NCI-H510A treated with DMSO at 0.1 percent for 48 hours (cell line): ENCODE measurements at places on chromosomes 1 and 21.

- no peak for DNase-seq
These were observed 21.6 kb downstream of the NSUN4 start for GRCh38 chr1:46362158-46362557.

DNA sequence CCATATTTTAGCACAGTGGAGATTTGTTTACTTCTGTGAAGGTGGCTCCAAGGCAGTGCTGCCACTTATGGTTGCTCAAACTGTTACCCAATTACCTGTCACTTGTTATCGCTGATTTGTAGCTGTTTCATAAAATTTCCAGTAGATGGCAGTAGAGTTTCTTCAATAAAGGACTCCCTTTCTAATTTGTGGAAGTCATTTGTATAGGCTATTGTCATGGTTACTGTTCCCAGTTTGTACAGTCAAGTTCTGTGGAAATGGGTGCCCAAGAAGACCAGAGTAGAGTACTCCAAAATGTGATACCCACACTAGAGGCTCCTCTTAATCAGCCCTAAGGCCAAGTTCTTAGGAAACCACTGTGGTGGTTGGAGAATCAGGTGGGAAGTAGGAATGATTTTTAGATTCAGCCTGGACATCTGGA lies 186.1 kb downstream of the CLEC20A start:
- peak; percentile 90 for DNase-seq

- peak; percentile 36 for DNase-seq
These were observed 671 bp upstream of the PYGO2 start for GRCh38 chr1:154962156-154962749.

- DNase-seq, result peak; percentile 42
These were observed 6.9 kb downstream of the ANKRD35 start for GRCh38 chr1:145878724-145879123.

DNA sequence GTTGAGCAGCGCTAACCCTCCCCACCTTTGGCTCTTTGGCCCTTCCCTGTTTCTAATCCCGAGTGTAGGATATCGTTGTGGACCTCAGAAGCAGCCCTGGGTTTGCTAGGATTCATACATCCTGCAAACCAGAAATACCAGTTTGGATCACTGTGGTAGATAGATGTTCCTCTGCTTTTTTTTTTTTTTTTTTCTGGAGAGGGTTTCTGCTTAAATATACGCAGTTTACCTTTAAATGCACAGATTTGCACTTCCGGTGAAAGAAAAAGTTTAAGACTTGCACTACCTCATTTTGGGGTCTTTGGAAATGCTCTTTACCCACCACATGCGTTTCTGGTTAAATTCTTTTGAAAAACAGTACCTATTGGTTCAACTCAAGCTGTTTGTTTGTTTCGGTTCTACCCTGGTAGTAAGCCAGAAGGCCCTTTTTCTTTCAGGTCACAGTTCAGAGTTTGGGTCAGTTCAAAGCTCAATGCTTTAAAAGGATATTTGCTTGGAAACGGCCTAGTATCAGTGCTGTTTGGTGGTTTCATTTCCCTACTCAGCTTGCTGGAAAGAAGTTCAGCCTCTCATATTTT lies 908 bp downstream of the DDI2 start:
- peak; percentile 85 for DNase-seq

GRCh38 chr1:107702946-107703571 lies 261.9 kb downstream of the VAV3 start:
- DNase-seq, result no peak

GRCh38 chr1:111734426-111734825 lies 4.8 kb downstream of the INKA2 start:
- no peak for DNase-seq

GRCh38 chr1:13921190-13921589 lies 221.2 kb downstream of the PRDM2 start:
- no peak for DNase-seq

GRCh38 chr1:214588963-214589597 lies 13.9 kb upstream of the CENPF start:
- no peak for DNase-seq

DNA sequence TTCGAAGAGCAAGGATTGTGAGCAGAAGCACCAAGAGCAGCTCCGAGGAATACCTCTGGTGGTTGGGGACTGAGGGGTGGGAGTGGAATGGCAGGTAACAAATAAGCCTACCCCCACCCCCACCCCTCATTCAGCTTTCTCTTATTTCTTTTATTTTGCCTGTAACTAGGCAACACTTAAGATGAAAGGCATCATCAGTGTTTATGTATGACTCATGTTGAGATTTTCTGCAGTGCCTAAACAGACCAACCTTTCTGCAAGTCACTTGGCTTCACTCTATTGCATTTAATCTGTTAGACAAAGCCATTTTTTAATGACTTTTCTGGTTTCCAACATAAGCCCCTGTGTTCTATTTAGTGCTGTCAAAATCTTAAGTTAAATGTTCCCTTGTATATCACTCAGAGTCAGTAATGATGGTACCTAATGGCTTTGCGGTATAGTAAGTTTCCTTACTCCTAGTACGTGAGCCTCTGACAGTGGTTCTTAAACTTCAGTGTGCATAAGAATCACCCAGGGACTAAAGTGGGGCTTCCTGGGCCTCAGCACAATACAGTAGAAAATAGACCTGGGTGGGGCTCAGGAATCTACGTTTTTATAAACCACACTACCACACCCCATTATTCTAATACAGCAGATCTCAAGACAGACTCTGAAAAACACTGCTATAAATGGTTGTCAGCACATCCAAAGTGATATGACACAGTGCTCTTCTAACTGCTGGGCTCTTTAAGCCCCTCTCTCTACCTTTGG lies 19.9 kb downstream of the CASQ2 start:
- no peak for DNase-seq

DNA sequence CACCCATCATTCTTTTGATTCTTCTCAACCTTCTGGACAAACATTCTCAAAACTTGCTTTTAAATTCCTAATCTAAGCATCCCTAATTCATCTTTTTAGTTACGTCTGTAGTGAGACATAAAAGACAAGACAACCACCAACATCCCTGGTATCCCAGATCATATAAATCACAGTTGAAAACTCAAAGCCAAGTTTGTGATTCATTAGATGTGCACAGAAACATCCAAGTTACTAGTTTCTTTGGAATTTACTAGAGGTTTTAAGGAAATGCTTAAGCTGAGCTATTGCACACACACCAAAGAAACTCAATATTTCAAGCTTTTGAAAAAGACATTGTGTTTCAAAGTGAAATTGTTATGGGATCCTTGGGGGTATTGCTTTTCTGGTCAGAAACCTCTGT lies 47.6 kb downstream of the ATP6V1G3 start:
- no peak for DNase-seq

DNA sequence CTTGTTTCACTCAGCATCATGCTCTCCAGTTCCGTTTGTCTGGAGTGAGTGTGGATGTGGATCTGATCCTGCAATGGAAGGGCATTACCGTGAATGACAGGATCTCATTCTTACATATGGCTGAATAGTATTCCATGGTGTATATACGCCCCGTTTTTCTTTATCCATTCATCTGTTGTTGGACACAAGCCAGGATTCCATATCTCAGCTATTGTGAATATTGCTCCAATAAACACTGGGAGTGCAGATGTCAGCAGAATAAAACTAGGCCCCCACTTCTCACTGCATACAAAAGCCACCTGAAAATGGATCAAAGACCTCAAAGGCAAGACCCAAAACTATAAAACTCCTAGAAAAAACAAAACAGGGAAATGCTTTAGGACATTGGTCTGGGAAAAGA lies 120.3 kb upstream of the TMPRSS2 start:
- DNase-seq, result no peak

DNA sequence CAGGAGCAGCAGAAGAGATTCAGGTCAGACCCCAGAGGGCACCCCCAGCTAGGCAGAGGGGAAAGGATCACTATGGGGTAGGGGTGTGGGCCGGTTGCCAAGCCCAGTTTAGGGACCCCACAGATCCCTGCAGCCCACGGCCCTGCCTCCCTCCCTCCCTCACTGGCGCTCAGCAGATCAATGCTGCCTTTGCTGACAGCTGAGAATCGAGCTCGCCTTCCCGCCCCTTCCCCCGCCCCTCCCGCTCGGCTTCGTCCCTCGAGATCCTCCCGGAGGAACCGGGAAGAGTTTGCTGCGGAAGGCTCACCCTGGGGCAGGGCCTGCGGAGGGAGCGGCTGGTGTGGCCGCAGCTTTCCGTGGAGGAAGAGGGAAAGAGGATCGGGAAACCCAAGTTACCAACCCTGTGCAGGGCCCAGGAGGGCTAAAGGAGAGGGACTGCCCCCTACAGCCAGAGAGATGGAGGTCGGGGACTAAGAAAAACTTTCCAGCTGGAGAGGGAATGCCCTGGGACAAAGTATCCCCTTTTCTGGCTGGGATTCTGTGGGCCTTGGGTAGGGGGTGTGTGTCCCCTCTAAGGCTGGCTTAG lies 1.1 kb upstream of the KCNQ4 start:
- peak; percentile 60 for DNase-seq

- peak; percentile 42 for DNase-seq
These were observed 2.9 kb upstream of the PSMB2 start for GRCh38 chr1:35644204-35644603.

GRCh38 chr1:52032124-52032784 lies 1.4 kb downstream of the KTI12 start:
- DNase-seq, result no peak

DNA sequence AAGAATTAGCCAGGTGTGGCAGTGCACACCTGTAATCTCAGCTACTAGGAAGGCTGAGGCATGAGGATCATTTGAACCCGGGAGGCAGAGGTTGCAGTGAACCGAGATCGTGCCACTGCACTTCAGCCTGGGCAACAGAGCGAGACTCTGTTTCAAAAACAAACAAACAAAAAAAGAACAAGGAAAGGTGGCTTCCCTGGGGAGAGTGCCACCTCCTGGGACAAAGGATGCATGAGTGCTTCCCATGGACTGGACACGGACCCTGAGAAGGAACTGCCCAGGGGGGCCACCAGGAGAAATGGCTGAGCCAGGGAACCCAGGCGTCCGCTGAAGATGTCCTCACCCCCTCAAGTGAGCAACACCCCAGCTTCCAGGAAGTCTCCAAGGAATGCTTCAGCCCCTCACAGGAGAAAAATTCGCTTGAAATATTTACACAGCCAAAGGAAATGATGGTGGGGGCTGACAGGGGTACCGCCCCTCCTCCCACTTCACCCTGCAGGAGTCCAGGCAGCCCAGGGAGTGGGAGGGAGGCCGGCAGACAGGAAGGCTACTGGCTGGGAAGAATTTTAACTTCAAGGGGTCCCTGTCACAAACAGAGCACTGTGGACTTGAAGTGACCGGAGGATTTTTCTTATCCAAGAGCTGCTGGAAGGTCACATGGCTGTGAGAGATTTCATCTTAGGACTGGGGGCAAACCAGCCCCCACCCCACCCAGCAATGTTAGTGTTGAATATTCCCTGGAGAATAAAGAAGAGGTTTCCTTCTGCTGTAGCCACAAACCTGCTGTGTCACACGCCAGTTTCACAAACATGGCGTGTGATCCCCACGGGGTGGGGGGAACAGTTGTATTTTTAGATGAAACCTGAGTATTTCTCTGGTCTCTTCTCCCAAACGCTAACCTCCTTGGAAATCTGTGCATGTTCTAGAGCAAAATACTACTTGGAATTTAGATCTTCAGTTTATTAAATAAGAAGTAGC lies 90.8 kb upstream of the SLC25A33 start:
- no peak for DNase-seq

DNA sequence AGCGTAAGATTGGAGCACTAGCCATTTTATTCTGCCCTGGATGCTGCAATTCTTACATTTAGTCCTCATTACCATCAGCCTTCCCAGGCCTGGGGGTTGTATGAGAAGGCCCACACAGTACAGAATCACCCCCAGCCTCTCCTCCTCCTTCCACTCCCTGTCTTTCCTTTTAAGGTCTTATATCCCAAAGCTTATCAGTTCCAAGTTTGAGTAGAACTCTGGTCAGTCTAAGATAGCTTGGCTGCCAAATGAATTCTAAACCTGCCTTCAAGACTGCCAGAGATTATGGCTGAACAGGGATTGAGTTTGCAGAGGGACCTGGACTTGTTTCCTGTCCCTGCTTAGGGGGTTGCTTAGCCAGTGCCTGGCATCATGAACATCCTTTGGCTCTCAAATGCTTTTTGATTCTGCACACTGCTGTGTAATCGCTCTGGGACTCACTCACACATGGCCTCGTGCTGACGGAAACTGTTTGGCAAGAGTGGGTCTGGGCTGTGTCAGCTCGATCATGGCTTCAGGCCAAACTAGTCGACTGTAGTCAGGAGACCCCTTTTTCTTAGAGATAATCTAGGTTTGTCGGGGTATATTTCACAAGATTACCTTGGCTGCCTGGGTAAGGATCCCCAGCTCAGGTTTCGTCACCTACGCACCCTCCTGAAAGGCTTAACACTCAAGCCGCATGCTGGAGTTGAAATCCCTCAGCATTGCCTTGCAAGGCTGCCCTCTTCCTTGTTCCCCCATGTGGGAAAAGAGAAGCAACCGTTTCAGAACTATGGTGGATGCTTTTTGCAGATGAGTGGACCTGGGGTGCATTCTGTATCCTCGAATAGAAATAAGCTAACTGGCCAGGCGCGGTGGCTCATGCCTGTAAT lies 252.6 kb downstream of the NFIA start:
- DNase-seq, result no peak

GRCh38 chr1:40401473-40402201 lies 28.1 kb downstream of the SMAP2 start:
- DNase-seq, result no peak

- DNase-seq, result peak; percentile 21
These were observed 109.0 kb upstream of the IPO9 start for GRCh38 chr1:201719812-201720521.

DNA sequence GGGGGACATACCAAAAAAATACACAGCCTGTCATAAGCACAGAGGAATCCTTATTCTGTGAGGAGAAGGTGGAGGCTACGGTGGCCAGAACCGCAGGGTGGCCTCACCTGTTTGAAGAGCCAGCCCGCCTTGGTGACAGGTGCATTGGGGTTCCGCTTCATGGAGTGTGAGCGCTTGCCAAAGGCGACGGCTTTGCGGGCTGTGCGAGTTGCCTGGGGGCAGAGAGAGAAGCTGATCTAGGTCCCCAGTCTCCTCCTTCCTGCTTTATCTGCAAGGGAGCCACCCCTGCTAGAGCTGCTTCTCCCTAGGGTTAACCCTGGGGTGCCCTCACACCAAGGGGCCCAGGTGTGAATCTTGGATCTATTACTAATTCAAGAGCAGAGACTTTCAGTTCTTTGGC lies 54.3 kb upstream of the GOLT1A start:
- DNase-seq, result no peak

GRCh38 chr1:101311146-101311920 lies 74.5 kb downstream of the S1PR1 start:
- DNase-seq, result no peak

- no peak for DNase-seq
These were observed 5.8 kb downstream of the SHISA4 start for GRCh38 chr1:201894343-201895119.

DNA sequence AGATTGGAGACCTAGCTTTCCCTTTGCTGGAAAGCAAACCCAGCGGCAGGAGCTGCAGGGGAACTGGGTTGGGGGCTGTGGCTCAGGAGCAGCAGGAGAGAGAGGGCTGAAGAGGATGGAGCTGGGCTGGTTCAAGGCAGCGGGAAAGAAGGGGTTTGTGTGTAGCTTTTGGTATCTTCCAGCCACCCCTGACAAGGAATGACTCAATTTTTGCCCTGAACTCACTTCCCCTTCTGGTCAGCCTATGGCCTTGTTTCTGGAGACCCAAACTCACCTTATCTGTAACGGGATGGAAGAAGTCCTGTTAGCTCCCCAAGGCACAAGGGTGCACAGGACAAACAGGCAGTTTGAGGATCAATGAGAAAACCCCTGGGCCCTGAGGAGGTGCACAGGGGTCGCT lies 13.1 kb downstream of the C1orf115 start:
- DNase-seq, result no peak
